ENCODE measurements at places on chromosomes 11 and 22.

GRCh38 chr11:47571895-47572294 lies 6.5 kb downstream of the PTPMT1 start:
- DNase-seq, result no peak

DNA sequence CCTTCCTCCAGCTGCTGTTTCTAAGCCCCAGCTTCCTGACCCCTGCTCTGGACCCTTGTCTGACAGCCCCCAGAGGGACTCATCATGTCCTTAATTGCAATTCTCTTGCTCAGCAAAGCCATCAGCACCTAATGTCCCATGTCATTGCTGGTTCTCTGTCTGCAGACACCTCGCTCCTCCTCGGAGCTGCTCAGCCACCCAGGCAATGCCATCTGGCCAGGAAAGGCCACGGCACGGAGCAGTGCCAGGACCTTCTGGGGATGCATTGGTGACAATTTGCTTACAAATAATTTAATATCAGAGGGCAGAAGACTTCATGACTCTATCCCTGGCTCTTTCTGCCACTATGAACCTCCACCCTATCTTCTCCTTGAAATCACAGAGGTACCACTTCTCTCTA lies 107.0 kb upstream of the THY1 start:
- DNase-seq, result no peak

- DNase-seq, result no peak
Measured at GRCh38 chr22:36937319-36938027, 24.0 kb downstream of the CSF2RB start.

- DNase-seq, result no peak
Measured at GRCh38 chr11:46240861-46241260, 36.6 kb upstream of the CREB3L1 start.

DNA sequence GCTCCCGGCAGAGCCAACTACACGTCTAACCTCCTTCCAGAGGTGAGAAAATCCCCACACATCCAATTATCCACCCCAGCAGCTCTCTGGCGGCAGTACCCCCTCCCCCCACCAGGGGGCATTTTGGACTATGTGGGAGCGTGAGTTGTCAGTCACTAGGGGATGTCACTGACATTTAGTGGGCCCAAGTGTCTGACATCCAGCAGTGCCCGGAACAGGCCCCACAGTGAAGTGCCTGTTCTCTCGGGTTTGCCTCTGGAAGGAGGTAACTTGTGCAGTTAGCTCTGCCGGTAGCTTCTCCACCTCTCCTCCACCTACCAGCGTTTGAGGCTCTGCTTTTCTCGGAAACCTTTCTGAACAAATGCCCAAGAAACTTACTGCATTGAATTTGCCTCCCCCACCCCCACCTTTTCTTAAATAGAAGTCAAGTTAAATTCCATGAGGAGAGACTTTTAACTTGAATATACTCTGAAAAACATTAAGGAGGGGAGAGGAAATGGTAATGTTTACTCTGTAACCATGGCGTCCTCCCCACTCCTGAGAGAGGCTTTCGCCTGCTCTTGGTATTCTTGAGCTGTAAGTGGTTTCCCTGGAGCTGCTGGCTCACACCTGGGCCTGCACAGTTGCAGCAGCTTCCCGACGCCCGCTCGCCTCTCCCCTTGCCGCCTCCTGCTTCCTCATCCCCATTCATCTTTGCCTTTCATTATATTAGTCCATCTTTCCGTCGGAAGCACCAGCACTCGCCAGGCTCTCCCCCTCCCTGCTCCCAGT lies 112.8 kb downstream of the WNT7B start:
- peak; percentile 76 for DNase-seq

DNA sequence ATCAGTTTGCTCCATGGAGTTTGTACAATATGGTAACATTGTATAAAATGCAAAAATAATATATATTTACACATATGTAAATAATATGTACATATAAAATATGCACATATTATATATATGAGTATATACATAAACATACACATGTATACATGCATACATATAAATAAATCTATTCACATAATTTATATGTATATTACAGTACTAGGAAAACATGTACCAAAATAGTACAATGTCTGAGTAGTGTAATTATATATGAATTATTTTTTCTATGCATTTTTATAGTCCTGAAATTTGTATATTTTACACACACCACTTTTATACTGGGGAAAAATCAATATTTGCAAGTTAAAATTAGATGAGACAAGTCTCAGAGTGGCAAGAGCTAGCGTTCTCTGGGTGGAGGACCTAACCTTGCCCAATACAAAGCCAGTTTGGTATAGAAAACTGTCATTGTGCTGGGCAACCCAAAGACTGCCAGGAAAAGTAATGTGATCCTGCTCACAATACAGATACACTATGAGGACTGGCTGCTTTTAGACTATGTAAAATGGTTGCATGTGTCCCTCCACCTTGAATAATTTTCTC lies 889.4 kb downstream of the LRRC4C start:
- DNase-seq, result no peak

Data from KBM-7 (cell line).